Thymus (tissue), 14 donors: ENCODE measurements at places on chromosomes 2 and 18. TPM values are rescaled to one million over a fixed set of nuclear protein-coding genes. Genes with fewer than 3 reads are reported as not detected.

- DNase-seq, result no peak
These were observed 16.0 kb downstream of the CCNT2 start for GRCh38 chr2:134934641-134935040.

The ACADL gene
- total RNA-seq, result 0.99 TPM

DNA sequence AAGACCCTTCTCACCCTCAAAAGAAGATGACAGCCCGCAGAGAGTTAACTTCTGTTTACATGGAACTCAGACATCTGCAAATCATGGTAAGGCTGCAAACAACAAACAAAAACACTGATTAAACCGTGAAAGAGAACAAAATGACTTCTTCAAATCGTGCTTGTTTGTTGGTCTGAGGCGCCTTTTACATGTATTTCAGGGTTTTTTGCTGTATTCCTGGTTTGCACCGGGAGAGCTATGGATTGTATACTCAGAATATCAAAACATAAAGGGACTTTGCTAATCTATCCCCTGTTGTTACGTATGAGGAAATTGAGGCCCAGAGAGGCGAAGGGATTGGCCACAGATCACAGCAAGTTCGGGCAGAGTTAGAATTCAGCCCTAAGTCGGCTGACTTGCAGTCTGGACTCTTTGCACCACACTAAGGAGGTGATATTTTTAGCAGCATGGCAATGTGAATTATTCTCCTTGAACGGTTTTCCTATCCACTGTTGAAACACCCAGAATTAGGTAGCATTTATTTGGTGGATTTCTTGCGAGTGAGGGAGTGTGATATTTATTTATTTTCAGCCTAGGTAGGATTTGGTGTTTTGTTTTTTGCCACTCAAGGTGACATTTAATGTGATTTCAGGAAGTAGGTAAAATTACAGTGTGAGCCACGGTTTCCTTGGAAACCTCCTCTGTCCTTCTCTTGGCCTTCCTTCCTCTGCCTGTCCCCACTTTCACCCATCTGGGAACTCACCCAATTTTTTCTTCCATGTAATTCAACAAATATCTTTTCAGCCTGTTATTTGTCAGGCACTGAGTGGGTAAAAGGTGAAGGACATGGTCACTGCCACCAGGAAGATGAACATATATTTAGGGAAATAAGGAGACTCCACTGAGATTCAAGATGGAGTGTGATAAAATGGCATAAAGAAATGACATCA, 980 bp upstream of the PDE6D start:
- DNase-seq, result peak; percentile 42

GRCh38 chr18:62323483-62324180, 1.5 kb upstream of the TNFRSF11A start:
- no peak for DNase-seq

- DNase-seq, result no peak
These were observed 571.2 kb upstream of the ZEB2 start for GRCh38 chr2:145090841-145091761.

GRCh38 chr2:189074506-189074905, 100.3 kb downstream of the COL3A1 start:
- DNase-seq, result no peak

The PLGLB1 gene
- 3.0 TPM for total RNA-seq

DNA sequence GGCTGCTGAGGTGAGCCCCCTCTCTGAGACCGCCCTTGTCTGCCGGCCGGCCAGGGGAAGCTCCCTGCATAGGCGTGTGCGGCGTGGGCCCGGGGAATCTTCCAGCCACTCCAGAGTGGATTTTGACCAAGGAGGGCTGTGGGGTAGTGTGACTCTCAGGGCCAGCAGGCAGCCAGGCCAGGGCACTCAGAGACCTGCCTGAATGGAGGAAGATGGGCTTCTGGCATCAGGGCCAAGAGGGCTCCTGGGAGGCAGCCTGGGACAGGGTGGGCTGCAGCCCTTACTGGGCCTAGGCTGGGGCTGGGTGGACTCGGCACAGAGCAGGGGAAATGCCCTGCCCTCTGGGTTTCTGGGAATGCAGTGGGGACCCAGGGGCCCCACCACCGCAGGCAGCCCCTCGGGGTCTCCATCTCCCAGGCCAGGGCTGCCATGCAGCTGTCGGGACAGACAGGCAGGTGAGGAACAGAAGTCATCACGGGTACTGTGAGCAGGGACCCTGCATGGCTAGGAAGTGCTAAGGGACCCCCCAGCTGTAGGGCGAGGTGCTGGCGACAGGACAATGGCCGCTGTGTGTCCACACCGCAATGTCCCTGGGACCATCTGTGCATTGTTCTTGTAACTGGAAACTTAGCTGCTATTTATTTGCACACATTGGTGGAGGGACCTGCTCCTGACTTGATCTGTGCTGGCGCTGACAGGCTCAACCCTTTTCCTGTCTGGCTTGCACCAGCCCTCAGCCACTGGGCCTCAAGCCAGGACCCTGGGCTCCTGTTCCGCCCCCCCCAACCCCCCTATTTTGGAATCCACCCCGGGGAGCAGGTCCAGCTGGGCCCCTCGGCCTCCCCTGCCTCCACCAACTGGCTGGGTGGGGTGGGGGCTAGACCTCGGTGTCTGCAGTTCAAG, 4.1 kb downstream of the PDCD1 start:
- no peak for DNase-seq

DNA sequence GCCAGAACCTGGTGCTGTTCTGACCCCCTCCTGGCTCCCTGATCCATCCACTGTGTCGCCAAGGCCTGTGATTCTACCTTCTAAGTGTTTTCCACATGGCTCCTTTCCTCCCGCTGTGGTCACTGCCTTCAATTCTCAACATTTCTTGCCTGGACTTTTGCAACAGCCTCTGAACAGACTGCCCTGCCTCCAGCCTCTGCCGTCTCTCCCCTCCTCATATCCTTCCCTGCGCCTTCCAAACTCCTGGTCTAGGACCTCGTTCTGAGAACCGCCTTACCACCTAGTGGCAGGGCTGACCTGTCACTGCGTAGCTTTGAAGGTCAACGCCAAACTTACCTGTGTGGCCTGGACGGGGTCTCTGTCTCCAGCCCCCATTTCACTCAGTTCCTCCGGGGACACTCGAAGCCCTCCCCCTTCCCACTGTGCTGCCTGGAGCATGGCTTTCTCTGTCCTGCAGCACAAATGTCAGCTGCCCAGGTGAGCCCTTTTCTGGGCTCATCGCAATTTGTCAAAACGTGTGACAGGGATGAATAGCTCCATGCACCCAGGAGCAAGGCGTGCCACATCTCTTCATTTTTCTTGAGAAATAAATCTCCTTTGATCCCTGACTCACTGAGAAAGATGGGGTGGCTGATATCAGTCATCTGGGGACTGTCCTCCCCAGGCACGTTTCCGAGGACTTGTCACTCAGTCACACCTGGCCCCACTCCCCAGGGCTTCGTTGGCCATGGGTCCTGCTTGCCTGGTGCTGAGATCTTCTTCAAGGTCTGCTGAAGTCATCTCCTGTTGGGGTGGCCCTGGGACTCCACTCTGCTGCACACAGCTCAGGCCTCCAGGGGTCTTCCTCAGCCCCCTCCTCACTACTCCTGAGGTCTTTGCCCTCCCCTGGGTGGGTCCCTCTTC, 46.7 kb downstream of the LDLRAD4 start:
- DNase-seq, result no peak

The ITGB6 gene
- total RNA-seq, result 0.33 TPM

DNA sequence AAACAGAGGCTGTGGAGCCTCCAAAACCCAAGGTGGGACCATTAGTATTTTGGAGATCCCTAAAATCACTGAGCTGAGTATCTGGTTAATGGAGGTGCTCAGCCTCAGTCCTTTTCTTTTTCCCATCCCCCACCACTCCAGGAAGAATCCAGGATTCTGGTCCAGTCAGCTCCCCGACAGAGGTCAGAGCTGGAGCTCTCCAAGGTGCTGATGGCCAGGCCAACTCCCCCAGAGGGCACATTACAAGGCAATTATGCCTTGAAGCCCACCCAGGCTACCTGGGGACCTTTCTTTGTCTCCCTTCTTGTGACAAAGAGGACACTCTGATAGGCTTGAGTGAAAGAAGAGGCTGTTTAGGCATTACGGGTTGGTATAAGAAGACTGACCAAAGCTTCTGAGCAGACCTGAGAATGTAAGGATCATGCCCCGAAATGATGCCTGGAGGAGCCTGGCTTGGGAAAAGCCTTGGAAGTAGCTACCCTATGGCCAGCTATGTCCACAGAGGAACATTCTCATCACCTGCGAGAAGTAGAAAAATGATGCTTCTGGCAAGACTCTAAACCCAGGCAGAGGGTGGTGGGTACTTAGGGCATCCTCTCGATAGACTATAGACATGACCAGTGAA, 102.5 kb upstream of the LDAH start:
- DNase-seq, result no peak

The USP34 gene
- 54.5 TPM for total RNA-seq

The MSTN gene
- 0.19 TPM for total RNA-seq

DNA sequence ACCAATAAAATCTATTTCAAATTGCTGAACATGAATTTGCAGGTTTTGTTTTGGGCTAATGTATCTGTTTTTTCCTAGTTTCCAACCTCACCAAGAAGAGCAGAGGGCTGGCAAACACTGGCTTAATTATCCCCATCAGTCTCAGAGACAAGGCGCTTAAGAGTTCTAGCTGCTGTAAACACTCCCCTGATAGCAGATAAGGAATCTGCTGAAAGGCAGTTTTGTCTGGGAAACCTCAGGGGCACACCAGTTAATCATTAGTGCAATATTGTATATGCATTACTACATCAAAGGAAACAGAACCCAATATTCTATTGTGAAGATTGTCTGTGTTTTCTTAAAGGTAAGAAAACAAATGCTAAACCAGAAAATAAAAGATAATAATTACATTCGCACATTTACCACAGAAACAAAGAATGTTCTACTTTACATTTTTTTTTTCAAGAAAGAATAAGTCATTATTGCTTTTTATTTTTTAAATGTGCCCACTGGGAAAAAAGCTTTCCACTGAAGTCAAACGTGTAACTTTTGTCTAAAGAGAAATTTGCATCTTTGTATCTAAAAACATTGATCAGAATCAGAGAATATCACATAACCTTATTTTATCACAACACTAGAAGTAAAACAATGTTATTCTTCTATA, 179.1 kb downstream of the ERBB4 start:
- no peak for DNase-seq

DNA sequence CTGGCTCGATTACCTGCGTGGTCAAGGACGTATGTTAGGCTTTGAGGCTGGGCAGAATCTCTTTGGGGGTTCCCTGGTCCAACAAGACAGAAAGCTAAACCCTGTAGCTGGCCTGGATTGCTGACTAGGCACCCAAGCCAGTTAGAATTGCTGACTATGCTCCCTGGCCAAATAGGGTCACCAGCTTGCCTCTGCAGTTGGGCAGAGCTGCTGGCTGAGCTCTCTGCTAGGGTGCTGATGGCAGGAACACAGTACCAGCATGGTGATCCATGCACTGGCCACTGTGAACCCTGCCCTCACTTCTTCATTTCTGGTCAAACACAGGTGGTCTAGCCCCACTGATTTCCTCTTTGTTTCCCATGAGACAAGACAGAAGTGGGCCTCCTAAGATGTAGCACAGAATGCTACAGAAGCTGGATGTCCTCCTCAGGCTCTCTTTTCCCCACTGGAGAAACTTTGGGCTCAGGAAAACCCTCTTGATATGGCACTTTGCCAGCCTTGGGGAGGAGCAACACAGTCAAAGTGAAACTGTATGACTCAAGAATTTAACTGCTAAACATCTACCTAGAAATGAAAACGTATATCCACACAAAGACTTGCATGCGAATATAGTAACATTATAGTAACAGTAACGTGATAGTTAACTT, 20.8 kb downstream of the SP140L start:
- no peak for DNase-seq

DNA sequence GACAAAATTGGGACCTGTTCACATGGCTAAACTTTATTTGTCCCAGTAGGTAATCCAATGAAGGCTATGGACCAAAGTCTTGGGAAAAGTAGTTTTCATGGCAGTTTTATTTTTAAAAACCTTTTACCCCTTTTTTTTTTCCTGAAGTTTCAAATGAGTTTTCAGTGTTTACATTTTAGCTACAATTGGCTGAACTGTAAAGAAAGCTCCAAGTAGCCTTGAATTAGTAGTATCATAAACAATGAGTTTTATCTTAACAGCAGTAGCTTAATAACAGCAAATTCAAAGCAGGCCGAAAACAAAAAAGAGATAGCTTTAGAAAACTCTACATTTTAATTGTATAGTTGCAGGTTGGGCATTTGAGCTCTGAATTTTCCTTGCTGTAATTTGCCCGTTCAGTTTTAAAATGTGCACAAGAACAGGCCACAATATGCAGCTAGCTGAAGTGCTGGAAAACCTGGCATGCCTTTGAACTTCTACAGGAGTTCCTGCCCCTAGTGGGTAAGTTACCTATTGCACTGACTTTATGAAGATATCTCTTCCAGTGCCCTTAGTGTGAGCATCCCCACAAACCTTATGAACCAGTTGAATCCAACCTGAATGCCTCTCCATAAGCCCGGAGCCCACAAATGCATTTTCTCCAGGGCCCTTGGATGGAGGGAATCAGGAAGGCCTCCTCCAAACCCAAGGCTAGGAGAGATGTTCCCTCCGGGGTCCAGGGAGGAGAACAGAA, 106.7 kb downstream of the XRCC5 start:
- DNase-seq, result no peak
